Activated naive CD4-positive, alpha-beta T cell (primary cell): ENCODE measurements at places on chromosomes 3 and 15.

GRCh38 chr3:47475029-47475569 is 642 bp downstream of the SCAP start:
- no peak for DNase-seq

DNA sequence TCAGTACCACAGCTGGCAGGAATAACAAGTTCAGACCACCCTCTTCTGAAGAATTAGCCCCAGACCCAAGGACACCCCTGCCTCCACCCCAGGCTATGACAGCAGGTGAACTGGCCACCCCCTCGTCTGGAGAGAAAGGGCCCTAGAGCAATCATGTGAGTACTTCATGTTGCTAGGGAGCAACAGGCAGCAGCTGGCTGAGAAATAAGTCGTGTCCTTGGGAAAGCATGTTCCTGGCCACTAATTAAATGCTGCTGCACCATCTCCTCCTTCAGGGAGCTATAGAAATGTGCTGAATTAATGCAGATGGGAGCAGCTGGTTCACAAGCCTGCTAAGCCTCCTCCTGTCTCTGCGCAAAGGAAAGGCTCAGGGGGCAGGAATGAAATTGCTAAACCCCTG is 31.5 kb downstream of the MRPS11 start:
- no peak for DNase-seq

- no peak for DNase-seq
Observed at GRCh38 chr3:142489572-142490323, 41.9 kb upstream of the XRN1 start.

DNA sequence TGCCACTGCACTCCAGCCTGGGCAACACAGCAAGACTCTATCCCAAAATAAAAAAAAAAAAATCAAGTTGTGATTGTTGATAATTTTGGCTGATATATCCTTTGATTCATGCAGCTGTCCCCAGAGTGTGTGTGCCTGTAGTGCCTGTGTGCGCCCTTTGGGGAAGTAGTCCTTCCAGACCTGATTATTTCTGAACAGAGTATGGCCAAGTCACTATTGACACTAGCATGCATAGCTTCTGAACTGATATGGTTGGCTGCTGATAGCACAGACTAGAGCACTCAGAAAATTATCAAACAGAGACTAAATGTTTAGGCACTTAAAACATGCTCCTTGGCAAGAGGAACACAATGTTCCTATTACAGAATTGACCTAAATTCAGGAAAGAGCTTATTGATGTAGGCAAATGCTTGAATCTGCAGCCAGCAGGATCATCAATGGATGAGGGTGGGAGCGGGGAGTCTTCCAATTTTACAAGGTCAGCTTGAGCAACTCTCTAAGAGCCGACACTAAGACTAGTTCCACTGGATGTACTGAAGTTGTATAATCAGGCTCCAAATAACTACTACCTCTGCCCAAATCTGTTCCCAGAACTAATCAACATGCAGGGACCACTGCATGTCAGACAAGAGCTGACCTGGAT is 17.7 kb upstream of the PTPN9 start:
- DNase-seq: no peak

DNA sequence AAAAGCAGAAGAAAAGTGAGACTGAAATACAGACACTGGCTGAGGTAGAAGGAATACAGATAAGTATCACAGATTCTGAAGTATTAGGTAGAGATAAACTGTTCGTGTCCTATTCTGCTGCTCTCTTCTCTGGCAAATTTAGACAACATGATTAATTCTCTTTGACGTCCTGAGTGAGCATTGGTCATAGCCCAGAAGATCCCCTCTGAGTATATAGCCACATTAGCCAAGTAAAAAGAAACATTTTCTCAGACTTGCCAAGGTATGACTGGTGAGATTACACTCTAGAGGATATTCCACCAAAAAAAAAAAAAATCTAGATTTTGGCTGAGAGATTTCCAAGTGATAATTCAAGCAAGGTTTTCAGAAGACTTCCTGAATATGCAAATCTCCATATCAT is 111.4 kb upstream of the ALCAM start:
- no peak for DNase-seq

DNA sequence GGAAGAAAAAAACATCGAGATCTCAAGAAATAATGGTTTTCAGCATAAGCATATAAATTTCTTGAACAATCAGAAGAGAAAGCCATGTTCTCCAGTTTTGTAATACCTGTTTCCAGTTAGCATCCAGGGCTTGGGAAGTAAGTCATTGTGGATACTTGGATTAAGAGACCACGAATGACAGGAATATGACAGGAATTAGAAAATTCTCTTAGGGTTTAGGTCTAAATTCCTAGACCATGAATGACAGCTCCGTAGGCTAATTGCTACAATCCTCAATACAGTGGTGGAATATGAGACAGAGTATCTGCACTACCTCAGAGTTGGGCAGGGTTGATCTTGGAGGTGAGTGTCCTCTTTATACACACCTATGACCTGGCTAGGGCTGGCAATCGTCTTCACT is 517.5 kb downstream of the NTRK3 start:
- no peak for DNase-seq

GRCh38 chr3:123766193-123767008 is 117.7 kb downstream of the MYLK start:
- DNase-seq: no peak

- no peak for DNase-seq
Observed at GRCh38 chr15:73328149-73328820, 40.5 kb downstream of the HCN4 start.

DNA sequence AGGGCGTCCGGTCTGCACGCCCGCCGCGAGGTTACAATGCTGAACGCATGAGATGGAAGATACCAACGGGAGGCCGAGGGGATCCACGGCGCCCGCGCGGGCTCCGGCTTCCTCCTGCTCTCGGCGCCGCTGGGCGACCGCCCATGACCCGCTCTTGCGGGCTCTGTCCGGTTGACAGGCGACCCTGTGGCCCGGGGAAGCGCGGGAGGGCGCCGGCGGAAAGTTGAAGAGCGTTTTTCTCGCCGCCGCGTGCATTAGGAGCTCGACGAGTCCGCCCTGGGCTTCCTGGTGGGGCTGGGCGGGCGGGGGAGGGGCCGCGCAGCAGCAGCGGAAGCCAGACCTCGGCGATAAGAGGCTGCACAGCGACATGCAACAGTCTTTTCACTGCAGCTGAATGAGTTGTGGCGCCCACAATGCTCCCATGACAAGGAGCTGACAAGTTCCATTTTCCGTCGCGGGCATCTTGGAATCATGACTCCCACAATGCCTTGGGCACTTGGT is at the start of gene MBNL1:
MBNL1 (plus strand) TSS at position 375 of the 501 bp plus-strand sequence. CDS start 31,265 bp downstream, outside the sequence.
- DNase-seq: peak; percentile 71

- no peak for DNase-seq
Observed at GRCh38 chr3:89635137-89635536, 527.7 kb downstream of the EPHA3 start.

DNA sequence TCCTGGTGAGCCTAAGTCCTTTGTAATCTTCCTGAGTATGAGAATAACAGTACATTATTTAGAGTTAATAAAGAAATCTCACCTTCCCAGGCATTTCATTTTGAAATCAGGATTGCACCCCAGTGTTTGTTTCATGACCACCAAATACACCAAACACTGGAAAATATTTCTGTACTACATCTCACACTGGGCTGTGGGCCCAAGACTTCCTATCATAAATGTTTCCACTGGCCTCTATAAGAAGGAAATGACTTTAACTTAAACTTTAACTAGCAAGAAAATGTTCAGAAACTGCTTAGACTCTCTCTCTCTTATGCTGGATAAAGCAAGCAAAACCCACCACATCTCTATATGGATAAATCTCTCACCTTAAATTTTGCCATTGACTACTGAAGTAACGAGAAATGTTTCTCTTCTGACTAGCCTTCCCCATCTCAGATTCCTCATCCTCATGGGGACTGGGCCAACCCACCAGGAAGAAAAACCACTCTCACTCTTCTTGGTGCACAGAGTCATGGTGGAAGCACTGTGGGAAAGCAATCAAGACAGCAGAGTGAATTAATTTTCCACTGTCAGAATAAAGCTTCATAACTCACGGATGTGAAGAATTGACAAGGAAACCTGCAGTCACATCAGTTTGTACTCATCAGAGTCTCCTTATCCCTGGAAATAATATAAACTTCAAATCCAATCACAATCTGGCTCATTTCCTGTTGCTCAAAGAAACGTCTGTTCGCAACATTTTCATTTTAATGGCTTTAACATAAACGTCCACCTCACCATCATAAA is 859.6 kb downstream of the EPHA3 start:
- DNase-seq: no peak

GRCh38 chr3:36418296-36418695 is 38.0 kb downstream of the STAC start:
- DNase-seq: no peak

DNA sequence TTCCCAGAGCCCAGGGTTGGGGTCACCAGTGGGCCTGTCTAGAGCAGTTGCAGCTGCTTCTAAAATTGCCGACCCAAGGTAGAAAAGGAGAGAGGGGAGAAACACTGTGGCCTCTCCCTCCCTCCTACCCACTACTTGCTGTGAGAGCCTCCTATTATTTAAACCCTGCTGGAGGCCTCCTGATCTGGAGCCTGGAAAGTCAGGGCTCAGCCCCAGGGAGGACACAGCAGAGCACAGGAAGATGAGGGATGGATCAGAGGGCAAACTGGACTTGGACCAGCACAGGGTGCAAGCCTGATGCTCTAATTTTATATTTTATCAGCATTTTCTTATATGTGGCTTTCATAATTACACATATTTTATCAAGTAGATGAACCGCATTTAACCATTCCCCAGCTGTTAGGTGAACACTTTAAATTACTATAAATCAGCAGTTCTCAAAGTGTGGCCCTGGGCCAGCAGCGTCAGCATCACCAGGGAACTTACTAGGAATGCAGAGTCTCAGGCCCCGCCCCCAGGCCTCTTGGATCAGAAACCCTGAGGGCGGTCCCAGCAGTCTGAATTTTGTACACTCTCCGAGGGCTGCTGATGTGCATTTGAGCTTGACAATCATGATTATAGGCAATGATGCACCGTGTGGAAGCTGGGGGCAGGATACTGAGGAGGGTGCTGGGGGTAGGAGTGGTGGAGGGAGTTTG is 26.7 kb downstream of the SMAD3 start:
- DNase-seq: no peak

GRCh38 chr3:52539010-52539653 is 2.7 kb downstream of the UQCC5 start:
- DNase-seq: no peak

GRCh38 chr3:89908711-89909213 is 801.3 kb downstream of the EPHA3 start:
- DNase-seq: no peak

DNA sequence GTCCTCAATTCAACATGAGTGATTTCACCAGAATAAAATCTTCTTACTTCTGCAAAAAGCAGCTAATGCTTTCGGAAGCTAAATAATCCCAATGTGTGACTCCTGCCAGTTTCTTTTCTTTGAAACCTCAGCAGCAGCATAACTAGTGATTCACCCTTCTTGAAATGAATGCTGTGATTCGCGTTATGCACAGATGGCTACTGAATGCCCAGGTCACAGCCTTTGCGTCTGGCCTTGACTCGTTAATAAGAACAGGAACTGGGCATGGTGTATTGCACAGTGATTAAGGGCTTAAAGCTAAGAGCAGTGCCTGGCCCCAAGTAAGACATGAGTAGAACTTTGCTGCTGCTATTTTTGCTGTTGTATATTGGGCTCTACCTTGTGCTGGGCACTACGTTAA is 19.0 kb downstream of the CGNL1 start:
- DNase-seq: no peak

DNA sequence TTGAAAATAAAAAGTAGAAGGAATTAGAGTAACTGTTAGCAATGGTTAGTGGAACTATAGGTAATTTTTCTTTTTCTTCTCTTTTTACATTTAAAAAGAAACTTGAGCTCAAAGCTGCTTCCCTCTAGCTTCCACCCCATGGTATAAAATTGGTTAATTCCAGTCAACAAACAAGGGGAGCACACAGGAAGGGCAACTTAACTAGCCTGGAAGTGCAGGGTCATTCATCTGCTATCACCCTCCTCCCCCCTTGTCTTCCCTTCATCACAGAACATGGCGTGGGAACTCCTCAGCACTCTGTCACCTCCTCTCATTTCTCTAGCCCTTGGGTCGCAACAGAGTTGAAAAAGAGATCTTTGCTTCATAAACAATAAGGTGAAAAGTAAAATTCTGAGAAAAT is 20.0 kb downstream of the MASP1 start:
- no peak for DNase-seq

GRCh38 chr15:49382394-49382793 is 40.6 kb upstream of the FGF7 start:
- no peak for DNase-seq

GRCh38 chr3:9951962-9952805 is at the start of gene PRRT3:
Gene PRRT3 (minus strand): TSS chr3:9952408. CDS start chr3:9950115, 2,293 bp downstream.
- DNase-seq: peak; percentile 24

DNA sequence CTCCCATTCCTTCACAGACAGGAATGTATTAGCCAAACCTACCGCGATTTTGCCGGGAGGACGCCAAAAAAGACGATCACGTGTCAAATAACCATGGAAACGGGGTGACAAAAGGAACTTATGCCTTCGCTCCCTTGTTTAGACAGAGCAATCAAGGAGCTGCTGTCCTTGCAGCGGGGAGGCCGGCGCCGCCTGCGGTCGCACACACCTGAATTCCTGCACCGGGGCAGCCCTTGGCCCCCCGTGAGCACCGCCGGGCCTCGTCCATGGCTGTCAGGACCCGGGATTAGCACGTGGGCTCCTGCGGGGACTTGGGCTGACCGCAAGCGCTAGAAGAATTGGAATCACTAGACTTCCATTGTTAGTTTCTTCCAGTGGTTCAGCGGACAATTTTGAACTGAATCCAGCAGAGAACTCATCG is 193.1 kb downstream of the SHQ1 start:
- DNase-seq: no peak

- no peak for DNase-seq
Observed at GRCh38 chr3:160200353-160200752, 24.9 kb upstream of the C3orf80 start.

DNA sequence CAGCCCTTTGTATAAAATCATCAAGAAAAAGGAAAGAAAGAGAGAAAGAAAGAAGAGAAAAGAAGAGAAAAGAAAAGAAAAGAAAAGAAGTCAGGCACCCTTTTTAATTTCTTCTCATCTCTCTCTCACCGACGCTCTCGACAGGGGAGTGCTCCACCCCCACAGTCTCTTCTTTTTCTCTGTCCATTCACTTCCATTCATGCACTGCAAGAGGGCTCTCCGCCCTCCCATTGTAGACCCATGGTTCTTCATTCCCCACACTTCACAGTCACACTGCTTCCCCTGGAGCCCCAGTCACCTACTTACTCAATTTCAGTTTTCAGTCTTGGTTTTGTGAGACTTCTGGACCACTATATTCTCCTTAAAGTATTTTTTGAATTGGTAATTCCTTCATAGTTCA is 254.7 kb downstream of the SOX2 start:
- no peak for DNase-seq

DNA sequence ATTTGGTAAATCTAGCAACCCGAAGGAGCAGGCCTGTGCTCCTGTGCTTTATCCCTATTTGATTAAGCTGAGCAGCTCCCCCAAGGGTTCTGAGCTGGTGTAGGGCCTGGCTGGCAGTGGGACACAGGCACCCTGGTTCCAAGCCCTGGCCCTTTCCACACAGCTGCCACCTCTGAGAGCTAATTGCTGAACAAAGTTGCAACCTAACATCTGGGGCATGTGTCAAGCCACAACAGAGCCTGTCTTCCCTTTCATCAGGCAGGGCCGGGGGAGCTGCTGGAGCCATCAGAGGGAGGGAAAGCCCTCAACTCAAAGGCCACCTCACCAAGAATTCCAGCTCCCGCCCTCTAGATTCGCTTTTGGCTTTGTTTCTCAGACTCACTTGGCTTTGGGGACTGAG is 17.1 kb upstream of the MRPS22 start:
- no peak for DNase-seq
